ENCODE measurements at places on chromosomes 12 and 14.

GRCh38 chr12:42468341-42468821, 121.2 kb downstream of the PRICKLE1 start:
- DNase-seq: no peak

DNA sequence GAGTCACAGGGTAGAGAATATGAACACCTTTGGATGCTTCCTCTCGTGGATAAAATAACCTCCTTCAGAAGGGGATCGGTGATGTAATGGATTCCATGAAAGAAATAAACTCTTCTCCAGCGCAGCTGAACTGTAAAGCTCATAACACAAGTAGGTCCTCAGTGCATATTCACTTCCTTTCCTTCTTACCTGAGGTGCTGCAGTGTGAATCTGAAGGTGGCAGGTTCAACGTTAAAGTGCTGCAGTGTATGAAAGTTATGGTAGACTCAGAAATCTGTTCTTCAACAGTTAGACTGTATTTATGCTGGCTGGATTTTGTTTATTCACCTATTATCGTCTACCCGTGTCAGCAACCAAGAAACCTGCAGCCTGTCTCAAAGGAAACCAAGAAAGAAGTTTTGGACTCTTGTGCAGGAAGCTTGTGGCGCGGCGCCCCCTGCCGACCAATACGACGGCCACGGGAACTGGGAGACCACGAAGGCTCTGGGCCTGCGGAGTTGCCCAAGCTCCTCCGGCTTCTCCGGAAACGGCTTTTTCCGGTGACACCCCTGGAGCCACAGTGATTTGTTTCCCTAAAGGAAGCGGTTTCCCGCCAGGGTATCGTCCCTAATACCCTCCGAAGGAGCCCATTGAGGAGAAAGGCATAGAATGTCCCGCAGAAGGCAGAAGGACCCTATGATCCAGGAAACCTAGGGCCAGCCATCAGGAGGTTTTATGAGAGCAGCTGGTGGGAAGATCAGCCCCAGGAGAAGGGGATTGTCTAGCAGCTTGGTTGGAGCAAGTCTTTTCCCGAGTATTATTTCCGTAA, 17.6 kb upstream of the RNASE3 start:
- DNase-seq: peak; percentile 82

- DNase-seq: no peak
Observed at GRCh38 chr12:114916124-114916523, 232.1 kb upstream of the TBX3 start.

DNA sequence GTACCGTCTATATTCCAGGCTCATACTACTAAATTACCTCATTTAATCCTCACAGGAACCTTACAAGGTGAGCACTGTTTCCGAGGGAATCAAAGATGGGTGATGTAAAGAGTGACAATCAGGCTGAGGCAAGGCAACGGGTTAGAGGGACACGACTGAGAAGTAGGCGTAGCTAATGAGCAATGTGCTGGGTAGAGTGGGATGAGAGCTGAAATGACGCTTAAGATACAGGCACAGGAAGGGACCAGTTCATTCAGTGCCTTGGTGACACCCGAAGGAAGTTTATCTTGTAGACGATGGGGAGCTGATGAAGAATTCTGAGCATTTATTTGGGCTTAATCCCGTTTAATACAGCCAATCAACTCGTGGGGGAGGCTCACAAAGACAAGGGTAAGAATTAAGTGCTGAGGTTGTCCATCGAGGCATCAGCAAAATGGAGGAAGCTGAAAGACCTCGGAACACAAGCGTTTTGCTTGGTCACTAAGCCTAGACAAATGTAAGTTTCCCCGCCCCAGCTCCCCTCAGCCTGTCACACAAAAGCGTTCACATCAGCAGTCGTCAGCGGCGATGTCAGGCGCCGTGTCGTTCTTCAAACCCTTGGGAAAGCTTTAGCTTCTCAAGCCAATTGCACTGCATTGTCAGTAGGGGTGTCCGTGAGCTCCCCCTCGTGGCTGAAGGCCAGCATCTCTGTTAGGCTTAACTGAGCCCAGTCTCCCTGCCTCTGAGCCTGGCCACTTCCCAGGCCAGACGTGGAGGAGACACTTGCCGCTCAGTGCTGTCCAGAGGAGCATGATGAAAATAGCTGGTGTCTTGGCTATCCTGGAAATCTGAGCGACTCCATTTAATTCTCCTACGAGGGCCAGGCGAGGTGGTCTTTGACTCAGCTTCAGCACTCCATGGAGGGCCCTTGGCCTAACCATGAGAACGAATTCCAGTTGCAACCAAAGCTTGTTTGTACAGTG, 288.5 kb upstream of the G2E3 start:
- DNase-seq: peak; percentile 62

DNA sequence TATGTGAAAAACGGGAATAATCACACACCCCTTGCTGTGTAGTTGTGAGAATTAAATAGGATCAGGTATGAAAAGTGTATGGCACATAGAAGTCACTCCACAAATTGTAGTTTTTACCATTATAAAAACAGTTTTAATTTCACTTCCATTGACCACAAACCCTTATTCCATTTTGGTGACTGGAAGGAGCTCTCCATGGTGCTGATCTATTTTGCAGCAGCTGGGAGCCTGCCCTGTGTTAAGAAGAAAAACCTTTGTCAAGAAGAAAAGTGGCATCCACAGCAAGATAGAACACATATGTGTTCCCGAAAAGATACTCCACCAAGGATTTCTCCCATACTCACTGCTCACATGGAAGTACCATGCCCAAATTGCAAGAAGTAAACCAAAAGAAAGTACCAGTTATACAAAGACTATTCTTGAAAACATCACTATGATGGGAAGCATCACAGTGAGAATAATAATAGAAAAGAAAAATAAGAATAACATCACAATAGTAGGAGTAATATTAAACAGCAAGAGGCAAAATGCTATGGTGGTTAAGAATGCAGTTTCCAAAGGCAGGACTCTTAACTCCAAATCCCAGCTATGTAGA, 58.7 kb downstream of the TUNAR start:
- no peak for DNase-seq

DNA sequence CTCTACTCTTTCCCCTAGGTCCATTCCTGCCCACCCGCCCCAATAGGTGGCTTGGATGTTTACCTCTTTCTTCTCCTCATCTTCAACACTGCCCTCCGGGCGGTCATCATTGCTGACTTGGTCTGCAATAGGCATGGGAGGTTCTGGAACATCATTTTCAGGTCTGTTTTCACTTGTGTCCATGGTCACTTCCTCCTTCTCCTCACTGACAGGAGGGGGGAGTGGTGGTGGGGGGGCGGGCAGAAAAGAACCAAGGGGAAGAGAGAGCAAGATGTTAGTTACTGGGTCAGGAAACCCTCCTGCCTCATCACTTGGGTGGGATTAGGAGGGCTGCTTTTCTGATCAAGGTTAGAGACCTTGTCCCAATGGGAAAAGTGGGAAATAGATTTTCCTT, 12.1 kb upstream of the CDH24 start:
- DNase-seq: no peak

Measured in activated CD4-positive, alpha-beta memory T cell treated with anti-CD3 and anti-CD28 coated beads, Interleukin-2, amount 10 ng/mL, durations not matched to agents 7 days and 5 days (primary cell).